ENCODE measurements at places on chromosomes 3 and 15.

GRCh38 chr3:44000586-44000985 is 241.1 kb upstream of the TOPAZ1 start:
- DNase-seq, result no peak

GRCh38 chr15:31461375-31461774 is 134.7 kb downstream of the KLF13 start:
- DNase-seq, result no peak

- no peak for DNase-seq
Measured at GRCh38 chr3:10770547-10770946, 45.5 kb upstream of the SLC6A11 start.

GRCh38 chr3:149174901-149175300 is 45.5 kb downstream of the HPS3 start:
- DNase-seq, result no peak

- DNase-seq, result no peak
Measured at GRCh38 chr3:52769786-52770455, 819 bp downstream of the NEK4 start.

DNA sequence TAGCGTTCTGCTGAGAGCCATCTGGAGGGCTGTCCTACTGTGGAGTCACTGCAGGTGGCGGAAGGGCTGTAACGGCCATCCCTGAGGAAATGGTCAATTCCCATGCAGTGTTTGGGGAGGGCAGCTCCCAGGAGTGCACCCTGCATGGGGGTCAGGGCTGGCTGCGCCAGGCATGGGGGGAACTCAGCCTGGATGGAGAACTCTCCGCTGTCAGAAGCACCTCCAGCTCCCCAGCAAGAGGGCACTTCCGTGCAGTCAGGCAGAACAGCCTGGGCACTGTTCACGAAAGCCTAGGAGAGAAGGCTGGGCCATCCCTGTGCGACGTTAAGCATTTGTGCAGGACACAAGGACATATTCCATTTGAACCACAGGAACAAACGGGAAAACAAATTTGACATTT is 105.2 kb downstream of the LRIG1 start:
- no peak for DNase-seq

DNA sequence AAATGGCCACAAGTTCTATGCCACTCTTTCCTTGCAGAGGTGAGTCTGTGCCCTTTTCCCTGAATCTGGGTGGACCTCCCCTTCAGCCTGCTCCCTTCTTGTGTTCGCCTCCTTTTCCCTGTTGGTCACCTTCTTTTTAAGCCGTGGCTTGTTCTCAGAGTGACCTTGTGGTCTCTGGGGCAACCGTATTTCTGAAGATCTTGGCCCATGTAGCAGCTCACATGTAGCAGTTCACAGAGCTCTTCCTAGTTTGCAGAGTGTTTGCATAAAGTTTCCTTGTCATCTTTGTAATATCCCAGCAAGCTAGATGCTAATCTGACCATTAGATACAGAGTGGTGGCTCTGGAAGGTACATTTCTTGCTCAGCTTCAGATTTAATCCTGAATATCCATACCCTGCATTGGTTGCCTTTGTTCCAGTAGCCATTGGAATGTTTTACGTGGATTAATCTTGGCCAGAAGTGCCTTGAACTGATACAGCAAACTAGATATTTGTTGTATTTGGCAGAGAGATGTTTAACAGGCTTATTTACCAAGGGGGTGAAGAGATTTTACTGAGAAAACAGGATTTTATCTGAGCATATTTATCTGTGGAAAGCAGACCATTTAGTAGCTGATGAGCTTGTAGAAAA is 40.7 kb upstream of the BSN start:
- no peak for DNase-seq

- DNase-seq, result no peak
Measured at GRCh38 chr3:171055336-171056178, 29.0 kb upstream of the SLC2A2 start.

- DNase-seq, result no peak
Measured at GRCh38 chr3:188003188-188004171, 150.5 kb upstream of the LPP start.

DNA sequence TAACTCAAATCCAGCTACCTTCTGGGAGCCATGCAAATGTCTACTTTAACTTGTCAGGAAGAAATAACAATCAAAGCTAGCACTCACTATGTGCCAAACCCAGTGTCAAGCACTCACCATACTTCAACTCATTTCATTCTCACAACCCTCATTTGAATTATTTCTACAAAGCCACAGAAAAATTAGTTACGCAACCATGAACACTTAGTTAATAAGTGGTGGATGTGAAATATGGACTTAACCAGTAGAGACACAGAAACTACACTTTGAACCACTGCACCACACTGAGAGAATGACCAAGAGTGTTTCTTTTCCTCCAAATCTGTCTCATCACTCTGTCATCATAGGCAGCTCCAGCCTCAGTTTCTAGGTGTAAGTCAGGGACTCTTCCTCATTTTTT is 91.0 kb upstream of the MBNL1 start:
- DNase-seq, result peak; percentile 52

- no peak for DNase-seq
Measured at GRCh38 chr3:181719991-181720680, 8.4 kb downstream of the SOX2 start.

- no peak for DNase-seq
Measured at GRCh38 chr3:166071-166470, 30.5 kb upstream of the CHL1 start.

GRCh38 chr15:81011593-81011992 is 10.9 kb downstream of the TLNRD1 start:
- no peak for DNase-seq

DNA sequence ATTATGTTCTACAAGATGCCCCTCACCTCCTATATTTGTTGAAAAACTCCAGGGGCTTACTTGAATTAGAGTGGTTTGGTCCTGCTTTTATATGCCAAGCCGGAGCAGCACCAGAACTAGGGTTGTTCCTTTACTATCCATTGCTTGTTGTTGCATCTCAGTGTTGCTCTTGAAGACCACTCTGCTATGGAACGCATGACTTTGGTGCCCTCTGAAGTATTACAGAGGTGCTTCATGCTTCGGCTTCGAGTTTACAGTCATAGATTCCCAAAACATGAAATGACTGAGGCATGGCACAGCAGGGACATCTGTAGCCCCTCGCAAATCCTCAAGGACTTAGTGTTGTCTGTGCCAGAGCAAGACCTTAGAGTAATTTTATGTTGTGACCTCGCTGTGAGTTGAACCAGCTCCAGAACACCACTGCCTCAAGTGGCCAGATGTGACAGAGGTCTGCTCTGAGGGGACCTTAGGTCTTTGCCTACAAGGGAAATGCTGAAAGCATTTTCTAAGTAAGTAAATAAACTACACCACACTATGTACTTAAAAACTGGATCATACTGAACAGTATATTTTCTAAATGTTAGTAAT is 67.2 kb upstream of the SIAH2 start:
- no peak for DNase-seq

DNA sequence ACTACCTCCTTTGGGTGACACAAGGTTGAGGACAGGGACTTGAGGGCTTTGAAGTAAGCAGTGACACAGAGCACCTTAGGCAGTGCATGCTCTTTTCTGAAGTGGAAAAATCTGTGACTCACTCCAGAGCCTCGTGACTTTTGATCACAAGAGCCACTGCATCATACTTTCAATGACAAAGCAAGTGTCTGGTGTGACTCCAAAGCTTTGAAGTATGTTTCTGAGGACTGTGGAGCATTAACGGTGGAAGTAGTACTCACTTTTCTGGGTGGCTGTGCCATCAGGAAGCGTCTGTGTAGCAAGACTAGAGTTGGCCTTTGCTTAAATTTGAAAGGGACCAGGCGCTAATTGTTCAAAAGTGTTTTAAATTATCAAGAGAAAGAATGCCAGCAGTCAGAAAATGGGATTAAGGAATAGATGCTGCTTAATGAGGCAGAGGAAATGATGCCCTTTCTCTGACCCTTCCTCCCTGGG is 210.7 kb upstream of the TRIM42 start:
- peak; percentile 0 for DNase-seq

DNA sequence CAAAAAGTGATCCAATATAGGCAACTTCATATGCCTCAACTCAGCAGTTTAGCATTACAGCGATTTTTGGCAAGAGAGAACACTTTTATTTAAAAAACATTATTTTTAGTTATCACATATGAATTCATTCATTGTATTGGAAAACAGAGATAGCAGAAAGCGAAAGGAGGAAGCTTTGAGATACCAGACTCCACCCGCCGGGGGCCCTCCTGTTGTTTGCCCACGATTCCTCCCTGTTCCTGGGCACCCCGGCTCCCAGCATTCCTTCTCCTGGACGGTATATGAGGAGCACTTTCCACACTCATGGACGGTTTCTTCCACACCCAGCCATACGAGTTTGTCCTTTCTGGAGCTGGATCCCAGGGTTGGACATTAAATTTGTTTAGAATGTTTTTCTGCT is 18.2 kb downstream of the APBA2 start:
- no peak for DNase-seq

DNA sequence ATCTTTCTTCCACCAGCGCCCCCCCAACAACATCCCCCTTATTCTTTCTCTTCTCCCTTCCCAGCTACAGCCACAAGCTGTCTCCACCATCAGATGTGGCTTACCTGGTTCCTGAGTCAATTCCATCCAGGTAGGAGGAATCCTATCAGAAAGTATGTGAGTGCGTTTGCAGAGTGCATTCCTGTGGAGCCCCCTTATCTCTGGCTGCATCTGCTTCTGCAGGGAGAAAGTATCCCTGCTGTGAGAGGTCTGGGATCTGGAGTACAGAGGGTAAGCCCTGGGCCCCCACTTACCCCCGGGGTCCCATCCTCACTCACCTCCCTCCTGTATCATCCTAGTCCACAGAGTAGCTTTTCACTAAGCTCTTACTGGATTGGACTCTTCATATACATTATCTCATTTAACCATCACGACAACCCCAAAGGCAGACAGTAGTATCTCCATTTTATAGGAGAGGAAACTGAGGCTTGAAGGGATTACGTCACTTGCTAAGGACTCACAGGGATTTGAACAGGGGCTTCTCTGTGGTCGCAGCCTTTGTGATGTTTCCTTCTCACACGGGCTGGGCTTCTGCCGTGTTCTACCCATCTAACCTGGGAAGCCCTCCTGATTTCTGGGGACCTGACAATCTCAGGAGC is 22.2 kb upstream of the MAGEF1 start:
- DNase-seq, result no peak

DNA sequence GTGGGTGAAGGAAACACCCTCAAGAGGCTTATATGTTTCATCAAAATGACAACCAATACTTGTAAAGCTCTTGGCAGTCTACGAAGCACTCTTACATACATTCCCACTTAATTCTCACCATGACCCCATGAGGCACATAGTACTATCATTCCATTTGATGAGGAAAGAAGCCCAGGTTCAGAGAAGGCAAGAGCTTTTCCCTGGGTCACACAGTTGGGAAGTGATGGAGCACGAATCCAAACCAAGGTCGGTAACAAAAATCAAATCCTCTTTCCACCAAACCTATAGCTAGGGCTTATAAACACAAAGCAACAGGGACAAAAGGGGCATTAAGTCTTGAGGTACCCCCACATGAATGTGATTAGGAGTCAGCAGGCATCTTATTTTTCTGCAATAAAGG is 187.1 kb downstream of the UACA start:
- no peak for DNase-seq

GRCh38 chr15:51494411-51495314 is 127.9 kb downstream of the DMXL2 start:
- DNase-seq, result no peak

GRCh38 chr3:67291287-67292252 is 293.5 kb downstream of the KBTBD8 start:
- peak; percentile 27 for DNase-seq

GRCh38 chr3:126996905-126997304 is 14.0 kb downstream of the PLXNA1 start:
- DNase-seq, result no peak

DNA sequence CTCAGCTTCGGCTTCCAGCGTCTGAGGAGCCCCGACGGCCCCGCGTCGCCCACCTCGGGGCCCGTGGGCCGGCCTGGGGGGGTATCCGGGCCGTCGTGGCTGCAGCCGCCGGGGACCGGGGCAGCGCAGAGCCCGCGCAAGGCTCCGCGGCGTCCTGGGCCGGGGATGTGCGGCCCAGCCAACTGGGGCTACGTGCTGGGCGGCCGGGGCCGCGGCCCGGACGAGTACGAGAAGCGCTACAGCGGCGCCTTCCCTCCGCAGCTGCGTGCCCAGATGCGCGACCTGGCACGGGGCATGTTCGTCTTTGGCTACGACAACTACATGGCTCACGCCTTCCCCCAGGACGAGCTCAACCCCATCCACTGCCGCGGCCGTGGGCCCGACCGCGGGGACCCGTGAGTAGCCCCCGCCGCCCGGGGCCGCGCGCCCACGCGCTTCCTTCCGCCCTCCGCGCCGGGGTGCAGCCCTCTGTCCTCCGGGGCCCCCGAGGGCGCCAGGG is 462 bp downstream of the EDEM1 start:
- peak; percentile 61 for DNase-seq

- DNase-seq, result no peak
Measured at GRCh38 chr15:27268923-27269322, 297.9 kb downstream of the GABRG3 start.

DNA sequence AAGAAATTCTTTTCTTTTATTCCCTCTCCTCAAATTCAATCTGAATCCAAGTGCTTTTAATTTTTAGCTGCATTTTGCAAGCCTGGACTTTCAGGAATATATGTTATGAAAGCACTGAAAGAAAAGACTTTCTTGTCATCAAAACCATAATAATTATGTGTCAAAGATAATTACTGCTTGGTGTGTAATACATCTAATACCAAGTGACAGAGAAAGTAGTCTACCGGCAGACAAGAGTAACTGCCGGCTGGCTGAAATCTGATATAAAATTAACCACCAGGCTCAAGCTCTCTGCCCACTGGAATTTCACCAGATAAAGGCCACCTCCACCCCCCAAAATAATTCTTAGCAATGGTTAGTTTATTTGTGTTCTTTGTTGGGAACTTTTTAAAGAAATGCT is 220.9 kb upstream of the CDIN1 start:
- DNase-seq, result no peak

DNA sequence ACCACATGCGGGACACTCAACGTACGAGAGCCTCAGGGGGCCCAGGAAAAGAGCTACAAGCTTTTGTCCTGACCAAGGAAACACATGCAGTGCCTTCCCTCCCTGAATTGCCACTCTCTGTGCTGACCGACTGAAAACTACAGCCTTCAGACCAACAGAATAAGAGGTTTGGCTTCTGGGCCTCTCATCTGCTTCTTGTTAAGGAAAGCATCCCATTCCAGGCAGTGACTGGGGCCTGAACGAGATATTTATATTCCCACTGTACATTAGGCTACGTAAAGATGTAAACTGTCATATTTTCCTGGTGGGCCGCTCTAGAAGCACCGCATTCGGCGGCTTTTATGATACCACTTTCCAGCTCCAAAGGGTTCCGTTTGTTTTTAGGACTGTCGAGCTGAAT is 208.9 kb upstream of the TPM1 start:
- DNase-seq, result no peak

- DNase-seq, result no peak
Measured at GRCh38 chr15:66096688-66097058, 156.9 kb downstream of the MEGF11 start.

Data from inflammatory macrophage treated with lipopolysaccharide for 1 hour (primary cell).